ENCODE measurements at places on chromosomes 7 and 10.

DNA sequence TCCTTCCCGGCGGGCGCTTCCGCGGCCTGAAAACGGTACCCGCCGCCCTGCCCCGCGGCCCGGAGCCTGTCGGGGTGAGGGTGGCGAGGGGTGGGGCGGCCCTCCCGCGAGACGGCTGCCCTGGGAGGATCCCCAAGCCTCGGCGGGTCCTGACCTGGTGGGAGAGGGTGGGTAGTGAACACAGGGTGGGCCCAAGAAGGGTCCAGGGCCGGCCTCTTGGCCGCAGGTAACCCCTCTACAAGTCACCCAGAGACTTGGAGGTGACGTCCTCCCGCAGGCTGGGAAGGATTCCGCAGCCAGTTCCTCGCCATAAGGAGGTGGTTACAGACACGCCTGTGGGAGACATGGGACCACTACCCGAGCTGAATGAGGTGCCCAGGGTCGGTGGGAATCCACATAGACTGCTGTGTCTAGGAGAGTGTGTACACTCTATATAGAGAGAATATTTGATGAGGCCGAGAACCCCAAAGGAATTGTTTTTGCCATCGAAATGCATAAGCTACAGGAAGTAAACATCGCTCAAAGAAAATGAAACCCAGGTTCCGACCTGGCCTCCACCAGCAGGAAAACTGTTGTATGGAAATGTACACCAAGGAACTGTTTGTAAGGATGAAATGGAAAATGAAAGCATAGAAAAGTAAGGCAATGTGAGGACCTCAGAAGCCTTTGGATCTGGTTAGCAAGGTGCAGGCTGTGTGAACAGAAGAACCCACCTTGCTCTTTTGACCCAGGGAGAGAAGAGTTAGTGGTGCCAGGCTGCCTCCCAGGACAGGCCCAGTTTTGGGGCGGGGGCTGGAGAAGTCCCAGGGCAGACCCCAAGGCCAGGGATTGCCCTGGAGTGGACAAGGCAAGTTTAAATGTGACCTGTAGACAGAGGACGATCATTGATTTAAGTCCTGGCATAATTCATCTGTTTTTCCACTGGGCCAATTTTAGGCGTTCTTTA, 659 bp downstream of the OPTN start:
- no peak for DNase-seq

GRCh38 chr7:35869810-35870209, 69.0 kb downstream of the SEPTIN7 start:
- no peak for DNase-seq

DNA sequence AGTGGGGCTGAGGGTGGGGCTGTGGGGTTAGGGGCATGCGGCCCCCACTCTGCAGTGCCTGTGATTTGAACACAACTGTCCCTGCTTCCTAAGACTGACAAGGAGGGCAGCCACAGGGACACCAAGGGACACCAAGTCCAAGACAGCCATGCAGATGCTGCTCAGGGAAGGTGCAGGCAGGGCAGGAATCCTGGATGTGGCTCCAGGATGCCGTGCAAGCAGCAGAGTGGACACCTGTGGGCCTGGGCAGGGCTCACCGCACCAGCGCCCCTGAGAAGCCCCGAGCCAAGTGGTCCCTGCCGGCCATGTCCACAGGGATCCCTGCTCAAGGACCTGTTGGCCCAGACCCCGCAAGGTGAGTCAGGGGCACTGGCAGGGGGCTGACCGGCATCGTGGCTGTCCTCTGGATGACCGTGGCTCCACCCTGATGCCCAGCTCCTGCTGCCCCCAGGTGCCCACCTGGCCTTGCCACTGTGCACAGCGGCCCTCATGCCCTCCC, 58.5 kb downstream of the STK32C start:
- DNase-seq, result no peak

GRCh38 chr7:156176039-156176438, 363.8 kb upstream of the SHH start:
- no peak for DNase-seq

GRCh38 chr10:114276671-114277070, 37.6 kb downstream of the VWA2 start:
- DNase-seq, result no peak

- no peak for DNase-seq
These were observed 1.3 kb downstream of the IKZF1 start for GRCh38 chr7:50305583-50306493.

- no peak for DNase-seq
These were observed 528.9 kb downstream of the CNTNAP2 start for GRCh38 chr7:146645383-146645976.

DNA sequence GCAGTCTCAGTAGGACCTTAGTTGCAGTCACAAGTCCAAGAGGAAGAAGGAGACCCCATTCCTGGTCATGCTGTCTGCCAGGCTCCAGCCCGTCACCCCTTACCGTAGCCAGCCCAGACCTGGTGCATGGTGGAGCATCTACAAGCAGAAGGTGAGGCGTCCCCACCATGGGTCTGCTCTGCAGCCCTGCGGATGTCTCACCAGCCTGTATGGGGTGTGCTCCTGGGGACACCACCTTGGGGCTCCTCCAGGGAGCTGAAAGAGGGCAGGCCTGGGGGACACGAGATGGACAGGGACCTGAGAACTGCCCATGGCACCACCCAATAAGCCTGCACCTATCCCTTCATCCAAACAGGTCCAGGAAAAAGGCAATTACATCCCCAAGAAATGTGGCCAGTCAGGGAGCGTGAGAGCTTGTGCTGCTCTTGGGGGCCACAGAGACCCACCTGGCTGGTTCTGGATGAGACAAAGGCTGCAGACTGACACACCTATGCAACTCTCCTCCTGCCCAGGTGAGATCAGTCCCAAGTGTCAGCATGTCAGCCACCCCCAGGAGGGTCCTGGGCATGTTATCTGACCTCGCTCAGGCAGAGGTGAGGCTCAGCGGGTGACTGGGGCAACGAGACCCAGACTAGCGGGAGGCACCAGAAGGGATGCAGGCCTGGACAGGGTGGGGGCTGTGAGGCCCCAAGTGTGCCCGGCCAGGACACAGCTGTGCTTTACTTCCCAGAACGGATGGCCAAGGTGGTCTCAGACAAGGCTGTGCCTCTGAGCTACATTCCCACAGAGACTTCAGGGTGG, 84.5 kb upstream of the RET start:
- no peak for DNase-seq

DNA sequence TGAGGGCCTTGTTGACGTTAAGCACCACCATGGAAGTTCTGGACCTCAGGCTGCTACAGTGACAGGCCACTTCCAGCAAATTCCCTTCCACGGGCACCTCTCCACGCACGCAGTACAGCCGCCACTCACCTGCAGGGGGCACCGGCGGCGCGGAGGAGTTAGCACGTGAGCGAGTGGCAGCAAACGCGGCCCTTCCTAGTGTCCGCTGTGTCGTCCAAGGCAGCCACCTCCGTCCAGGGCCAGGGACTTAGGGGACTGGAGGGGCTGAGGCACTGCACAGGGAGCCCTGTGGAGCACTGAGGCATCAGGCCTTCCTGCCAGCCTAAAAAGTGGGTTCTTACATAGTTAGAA, 164.4 kb downstream of the SVIL start:
- DNase-seq, result no peak

DNA sequence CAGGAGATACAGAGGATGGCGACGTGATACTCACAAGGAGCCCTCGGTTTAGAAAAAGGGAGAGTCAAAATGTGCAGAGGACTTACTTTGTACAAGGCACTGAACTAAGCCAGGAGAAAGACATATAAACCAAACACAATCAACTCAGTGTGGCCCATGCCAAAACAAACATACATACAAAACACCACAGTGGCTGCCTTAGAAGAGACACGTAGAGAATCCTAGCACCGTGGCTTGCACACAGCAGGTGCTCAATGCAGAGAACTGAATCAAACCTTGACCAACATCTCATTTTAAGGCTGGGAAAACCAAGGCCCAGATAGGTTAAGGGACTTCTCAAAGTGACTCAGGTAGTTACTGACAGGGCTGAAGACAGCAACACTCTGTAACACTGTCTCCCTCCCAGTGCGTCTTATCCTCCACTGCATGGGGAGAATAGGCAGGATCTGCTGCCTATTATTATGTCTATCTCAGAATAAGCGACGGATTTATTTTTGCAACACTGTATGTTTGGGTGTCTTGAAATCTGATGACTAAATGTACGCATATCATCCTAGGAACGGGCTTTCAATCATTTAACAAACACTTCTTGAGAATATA, 11.0 kb downstream of the SORBS1 start:
- DNase-seq, result no peak

- DNase-seq, result no peak
These were observed 8.4 kb upstream of the PANK1 start for GRCh38 chr10:89653410-89653869.

- DNase-seq, result no peak
These were observed 343.8 kb downstream of the KCNMA1 start for GRCh38 chr10:77293773-77294172.

DNA sequence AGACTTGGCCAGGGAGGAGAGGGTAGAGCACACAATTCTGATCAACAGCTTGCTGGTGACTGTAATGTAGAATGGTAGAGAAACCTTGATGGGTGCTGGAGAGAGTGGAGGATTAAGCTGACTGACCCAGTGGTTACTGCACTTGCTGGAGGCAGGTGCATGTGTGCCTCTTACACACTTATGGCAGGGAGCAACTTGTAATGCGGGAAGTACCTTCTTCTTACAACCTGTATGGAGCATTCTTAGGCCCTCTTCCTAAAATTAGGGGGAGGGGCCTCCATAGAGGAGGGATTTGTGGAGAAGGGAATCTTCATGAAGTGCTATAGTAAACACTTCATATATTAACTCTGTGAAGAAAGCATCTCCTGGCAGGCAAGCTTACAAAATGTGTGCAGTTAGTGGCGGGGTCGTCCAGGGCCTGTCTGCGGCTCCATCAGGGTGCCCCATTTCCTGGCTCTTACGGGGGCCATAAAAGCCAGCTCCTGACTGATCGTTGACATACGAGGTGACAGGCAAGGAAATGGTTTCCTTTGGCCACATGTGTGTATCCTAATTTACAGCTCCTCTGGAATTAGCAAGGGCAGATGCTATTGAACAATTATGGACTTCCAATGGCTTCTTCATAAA, 113.5 kb downstream of the RTKN2 start:
- DNase-seq, result no peak

GRCh38 chr10:35795131-35795824, 153.2 kb upstream of the FZD8 start:
- no peak for DNase-seq

DNA sequence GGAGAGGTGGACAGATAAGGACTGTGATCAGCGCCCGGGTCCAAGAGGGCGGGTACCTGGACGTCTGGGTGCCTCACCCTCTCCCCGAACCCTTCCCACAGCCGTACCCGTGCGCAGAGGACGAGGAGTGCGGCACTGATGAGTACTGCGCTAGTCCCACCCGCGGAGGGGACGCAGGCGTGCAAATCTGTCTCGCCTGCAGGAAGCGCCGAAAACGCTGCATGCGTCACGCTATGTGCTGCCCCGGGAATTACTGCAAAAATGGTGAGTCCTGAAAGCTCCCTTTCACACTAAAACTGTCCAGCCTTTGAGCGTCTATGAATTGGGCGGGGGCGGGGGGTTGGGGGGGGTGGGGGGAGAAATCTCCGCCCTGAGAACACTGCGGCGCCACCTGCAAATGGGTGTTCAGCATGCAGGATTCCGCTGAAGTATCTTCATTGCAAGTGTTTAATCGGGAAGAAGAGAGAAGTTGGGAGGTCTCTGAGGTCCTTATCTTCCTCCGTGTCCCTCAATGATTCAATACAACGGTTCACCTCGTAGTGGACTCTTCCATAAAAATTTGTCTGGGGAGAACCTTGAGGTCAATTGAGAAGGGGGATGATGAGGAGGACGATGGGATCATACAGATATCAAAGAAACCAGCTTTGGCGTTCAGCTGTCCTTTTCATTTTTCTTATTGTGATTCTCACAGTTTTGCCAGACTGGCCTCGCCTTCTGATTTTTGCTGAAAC, 906 bp downstream of the DKK1 start:
- no peak for DNase-seq

DNA sequence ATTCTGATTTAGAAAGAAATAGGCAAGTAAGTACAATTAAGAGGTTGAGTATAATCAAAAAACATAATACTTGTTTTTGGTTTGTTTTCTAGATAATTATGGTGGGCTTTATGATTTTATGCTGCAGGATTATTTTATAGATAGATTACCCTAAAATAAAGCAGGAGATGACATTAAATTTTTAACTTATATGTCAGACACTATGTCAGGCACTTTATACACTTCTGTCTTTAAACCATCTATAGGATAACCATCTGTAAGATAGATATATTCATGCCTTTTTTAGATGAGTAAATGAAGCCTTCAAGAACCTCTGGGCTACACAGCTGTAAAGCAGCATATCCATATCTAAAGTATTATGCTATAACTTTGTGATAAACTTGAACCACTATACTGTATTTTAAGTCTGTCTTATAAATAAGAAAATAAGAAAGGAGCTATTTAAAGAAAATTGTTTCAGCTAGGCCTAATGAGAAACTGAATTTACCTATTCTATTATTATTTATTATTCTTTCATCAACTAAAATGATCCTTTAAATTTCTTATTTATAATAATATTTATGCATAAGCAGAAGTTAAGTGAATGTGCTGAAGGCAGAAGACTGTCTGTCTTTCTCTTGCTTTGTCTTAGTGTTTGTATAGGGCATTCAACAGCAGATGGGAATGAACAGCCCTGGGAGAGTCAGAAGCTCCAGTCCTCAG, 94.0 kb downstream of the CPED1 start:
- DNase-seq, result no peak

DNA sequence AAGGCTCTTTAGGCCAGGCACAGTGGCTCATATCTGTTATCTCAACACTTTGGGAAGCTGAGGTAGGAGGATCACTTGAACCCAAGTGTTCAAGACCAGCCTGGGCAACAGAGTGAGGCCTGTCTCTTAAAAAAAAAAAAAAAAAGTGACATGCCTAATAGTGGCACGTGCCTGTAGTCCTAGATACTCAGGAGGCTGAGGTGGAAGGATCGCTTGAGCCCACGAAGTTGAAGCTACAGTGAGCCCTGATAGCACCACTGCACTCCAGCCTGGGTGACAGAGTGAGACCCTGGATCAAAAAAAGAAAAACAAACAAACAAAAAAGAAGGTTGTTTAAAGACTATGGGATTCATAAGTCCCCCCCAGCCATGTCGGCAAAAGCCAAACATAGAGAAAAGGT, 42.2 kb upstream of the NRF1 start:
- no peak for DNase-seq

- DNase-seq, result no peak
These were observed 551.7 kb downstream of the HTR7 start for GRCh38 chr10:90306187-90306586.

- no peak for DNase-seq
These were observed 280.0 kb downstream of the RPS24 start for GRCh38 chr10:78313636-78314035.

DNA sequence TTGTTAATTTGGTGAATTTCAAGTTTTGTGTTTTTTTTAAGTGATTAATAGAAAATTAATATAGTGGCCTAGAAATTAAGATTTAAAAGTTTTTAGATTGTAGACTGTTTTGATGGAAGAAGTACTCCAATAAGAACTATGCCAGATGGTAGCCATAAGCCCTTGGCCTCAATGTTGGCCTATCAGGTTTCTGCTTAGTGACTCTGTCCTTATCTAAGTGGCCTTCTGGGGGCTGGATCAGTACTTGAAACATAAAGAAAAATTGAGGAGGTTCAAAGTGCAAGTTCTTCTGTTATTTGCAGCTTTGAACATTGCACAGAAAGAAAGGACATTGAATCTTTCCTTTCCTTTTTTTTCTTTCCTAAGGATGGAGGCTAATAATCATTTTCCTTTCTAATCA, 9.9 kb downstream of the CCDC126 start:
- no peak for DNase-seq

All from AG09319 (cell line).